ENCODE measurements at places on chromosomes 5 and 9.
A peak's percentile ranks its signal among the peaks of the same experiment; 100 is the strongest.

- no peak for DNase-seq
These were observed 31.5 kb upstream of the PPP3R2 start for GRCh38 chr9:101626295-101626694.

- DNase-seq: no peak
These were observed 482.8 kb downstream of the ELAVL2 start for GRCh38 chr9:23343226-23343625.

DNA sequence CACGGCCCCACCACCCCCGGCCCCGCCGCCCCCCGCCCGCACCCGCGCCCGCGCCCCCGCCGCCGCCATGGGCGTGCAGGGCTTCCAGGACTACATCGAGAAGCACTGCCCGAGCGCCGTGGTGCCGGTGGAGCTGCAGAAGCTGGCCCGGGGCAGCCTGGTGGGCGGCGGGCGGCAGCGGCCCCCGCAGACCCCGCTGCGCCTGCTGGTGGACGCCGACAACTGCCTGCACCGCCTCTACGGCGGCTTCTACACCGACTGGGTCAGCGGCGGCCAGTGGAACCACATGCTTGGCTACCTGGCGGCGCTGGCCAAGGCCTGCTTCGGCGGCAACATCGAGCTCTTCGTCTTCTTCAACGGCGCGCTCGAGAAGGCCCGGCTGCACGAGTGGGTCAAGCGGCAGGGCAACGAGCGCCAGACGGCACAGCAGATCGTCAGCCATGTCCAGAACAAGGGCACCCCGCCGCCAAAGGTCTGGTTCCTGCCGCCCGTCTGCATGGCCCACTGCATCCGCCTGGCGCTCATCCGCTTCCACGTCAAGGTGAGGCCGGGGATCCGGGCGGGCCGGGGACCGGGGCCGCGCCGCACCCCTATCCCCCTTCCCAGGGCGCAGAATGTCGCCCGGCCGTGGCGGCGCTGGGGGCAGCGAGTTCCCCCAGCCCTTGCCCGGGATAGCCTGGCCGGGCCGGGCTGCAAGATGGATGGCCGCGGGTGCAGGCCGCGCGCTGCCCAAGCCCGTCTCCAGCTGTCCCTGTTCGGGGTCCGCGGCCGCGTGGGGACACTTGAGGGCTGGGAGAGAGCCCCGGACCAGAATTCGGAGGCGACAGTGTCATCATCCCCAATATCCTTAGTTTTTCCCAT, 594 bp downstream of the FAM120A start:
- no peak for DNase-seq

DNA sequence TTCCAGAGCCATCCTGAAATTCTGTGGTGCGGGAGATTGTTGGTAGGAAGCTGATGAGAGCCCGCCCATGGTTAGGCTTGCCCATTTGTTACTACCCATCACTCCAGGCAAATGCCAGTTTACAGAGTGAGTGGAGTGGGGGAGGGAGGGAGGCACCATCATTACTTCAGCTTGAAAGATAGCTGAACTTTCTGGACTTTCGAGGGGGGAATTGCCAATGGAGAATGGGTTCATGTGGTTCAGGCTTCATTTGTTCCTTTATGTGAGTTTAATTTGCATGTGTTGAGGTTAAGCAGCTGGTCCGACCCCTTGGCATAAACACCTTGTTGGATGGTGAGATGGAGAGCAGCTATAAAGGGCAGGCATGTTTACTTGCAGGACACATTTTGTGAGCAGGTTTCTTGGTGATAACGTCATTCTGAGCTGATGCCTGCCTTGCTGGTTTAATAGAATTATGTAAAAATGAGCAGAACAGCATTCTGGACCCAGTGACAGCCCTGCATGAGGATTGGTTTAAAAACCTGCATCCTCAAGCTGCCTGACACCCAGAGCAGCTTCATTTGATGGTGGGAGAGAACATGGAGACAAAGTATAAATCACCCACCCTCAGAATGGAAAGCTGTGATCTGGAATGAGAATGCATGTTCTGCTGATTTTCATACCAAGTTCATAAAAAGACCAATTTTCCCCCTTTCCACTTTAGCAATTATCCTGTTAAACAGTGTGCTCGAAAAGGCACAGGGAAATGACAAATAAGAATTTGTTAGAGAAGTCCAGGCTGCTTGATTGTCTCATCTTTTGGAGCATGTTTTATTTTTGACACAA, 106.3 kb downstream of the TRIO start:
- no peak for DNase-seq

- no peak for DNase-seq
These were observed 131.9 kb upstream of the LPCAT1 start for GRCh38 chr5:1655496-1656270.

- DNase-seq: no peak
These were observed 208.4 kb downstream of the PDZD2 start for GRCh38 chr5:31847354-31847753.

DNA sequence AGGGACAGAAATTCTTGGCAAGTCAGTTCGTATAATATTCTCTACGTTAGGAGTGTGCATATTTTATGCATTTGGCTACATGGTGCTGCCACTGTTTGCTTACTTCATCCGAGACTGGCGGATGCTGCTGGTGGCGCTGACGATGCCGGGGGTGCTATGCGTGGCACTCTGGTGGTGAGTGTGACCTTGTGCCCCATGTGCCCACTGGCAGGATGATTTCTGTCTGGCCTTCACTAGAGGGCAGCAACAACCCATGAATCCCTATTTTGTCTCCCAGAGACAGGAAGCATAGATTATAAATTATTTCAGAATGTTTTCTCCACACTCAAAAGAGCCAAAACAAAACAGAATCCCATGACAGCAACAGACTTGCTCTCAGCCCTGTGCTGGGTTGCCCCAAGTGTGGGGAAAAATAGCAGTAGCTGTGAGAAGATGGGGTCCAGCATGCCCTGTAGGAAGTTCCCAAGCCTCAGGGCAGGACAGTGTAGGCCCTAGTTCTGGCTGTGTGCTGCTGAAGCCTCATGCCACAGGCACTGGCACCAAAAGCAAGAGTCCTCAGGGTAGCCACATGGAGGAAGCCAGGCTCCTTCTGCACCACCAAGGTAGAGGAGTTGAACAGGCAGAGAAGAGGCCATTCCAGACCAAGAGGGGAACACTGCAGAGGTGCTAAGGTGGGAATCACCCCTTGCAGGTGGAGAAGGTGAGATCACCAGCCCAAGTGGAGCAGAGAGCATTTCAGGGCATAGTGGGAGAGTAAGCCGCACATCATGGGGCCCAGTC, 16.0 kb downstream of the SLC22A5 start:
- peak; percentile 82 for DNase-seq

DNA sequence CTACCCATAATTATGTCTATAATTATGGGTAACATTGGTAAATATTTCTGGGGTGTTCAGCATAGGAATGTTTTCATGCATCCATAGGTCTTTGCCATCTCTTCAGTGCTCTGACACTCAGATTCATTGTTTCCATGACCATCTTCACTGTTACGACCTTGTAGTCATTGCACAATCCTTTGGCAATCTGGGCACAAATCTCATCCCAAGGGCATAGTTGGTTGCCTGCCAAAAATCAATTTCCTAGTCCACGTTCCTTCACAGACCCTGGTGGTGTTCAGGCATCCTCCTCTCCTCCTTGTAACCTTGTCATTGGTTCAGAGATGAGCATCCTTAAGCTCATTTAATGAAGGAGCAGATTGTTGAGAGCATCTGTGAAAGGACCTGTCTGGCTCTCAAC, 1400.7 kb downstream of the CDH12 start:
- no peak for DNase-seq

DNA sequence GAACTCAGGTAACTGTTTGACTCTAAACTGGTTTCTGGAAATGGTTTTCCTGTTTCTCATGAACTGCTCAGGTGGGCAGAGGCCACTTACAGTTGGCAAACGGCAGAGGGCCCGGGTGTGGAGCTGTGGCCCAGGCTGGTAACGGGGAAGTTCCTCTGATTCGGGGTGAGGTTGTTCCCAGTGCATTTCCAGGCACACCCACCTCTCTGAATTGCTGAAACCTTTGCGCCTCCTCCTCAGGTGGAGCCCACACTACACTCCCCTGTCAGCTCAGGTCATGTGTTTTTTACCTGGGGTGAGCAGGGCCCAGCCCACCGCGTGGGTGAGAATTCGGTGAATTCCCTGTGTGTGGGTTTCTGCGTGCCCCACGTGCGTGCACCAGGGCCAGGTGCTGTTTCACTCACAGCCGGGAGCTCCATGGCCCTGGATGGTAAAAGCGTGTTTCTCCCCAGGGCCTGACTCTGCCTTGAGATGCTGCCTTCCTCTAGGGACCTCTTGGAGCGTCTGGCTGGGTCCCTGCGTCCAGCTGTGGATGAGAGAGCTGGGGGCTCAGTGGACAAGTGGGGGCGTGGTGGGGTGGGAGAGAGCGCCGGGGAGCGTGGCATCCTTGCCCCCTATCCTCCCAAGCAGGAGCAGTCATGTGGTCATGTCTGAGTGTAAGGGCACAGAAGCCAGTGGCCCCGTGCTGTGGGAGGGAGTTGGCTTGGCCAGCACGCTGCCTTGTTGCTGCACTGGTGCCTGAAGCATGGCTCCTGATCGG, 33.5 kb upstream of the LPCAT1 start:
- DNase-seq: no peak

- DNase-seq: no peak
These were observed 58.6 kb upstream of the ZBED3 start for GRCh38 chr5:77145666-77146065.

DNA sequence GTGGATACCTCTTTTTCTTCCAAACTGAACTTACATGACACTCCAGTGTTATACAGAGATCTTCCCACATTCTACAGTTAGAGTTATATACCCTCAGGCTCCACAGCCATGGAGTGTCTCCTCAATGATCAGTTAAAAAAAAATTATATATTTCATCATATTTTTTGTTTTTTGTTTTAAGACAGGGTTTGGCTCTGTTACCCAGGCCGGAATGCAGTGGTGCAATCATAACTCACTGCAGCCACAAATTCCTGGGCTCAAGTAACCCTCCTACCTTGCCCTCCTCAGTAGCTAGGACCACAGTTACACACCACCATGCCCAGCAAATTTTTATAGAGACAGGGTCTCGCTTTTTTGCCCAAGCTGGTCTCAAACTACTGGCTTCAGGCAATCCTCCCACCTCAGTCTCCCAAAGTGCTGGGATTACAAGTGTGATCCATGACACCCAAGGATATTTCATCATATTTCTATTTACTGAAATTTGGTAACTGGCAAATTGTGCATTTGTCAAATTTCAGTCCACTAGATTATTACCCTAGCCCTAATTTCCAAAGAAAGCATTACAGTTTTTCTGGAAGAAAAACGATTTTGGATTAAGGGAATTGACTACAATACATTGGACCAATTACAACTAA, 18.1 kb upstream of the SCAI start:
- no peak for DNase-seq

- peak; percentile 50 for DNase-seq
These were observed 179.0 kb downstream of the ROR2 start for GRCh38 chr9:91771027-91771426.

DNA sequence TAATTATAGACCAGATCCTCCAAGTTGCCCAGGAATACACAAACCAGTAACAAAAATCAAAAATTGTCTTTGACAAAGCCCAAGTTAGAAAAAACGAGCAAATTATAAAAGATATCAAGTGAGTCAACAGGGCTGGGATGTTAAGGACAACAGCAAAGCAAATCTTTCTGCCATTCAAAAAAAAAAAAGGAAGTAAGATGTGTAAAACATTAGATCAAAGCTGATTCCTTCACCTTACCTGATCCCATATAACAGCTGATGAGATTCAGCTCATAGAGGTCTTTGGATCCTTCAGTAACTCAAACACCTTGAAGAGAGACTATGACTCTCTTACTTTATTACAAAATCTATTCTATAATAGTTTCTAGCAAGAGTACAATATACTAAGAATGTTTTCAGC, 100.9 kb downstream of the STRBP start:
- no peak for DNase-seq

- no peak for DNase-seq
These were observed 53.1 kb downstream of the NXNL2 start for GRCh38 chr9:88587885-88588649.

All from iPS-NIHi11 (cell line).